Frontal cortex (tissue), 4 donors: ENCODE measurements at places on chromosomes 5 and 9. TPM values are rescaled to one million over a fixed set of nuclear protein-coding genes. Genes with fewer than 3 reads are reported as not detected.
A peak's percentile ranks its signal among the peaks of the same experiment; 100 is the strongest.

- no peak for DNase-seq
These were observed 212.4 kb downstream of the DTWD2 start for GRCh38 chr5:118775790-118776499.

- no peak for DNase-seq
These were observed 153.2 kb downstream of the COMMD10 start for GRCh38 chr5:116237917-116238500.

The PRKAA1 gene
- 61.1 TPM for total RNA-seq

DNA sequence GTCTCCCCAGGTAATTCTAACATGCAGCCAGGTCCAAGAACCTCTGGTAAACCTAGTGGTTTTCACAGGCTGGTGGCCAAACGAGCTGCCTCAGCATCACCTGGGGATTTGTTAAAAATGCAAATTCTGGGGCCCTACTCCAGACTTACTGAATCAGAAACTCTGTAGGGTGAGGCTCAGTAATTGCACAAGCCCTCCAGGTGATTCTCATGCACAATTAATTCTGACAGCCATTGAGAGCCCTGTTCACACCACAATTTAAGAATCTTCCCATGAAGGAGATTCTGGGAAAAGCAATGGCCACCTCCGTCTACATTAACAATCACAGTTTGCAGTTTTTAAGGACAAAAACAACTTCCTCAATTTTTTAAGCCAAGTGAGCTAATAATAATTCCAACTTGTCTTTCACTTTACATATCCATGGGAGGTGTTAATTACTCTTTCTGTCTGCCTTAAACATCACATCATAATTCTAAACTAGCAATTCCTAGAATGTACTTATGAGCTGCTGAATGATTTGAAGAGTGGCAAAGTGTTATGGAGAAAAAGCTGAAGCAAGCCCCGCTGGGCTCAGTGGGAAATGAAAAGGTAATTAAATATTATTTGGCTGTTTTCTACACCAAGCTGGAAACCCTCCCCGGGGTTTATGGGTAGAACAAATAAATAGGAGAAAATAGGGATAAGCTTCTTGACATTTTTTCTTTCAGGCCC, 70.0 kb downstream of the GLDC start:
- no peak for DNase-seq

DNA sequence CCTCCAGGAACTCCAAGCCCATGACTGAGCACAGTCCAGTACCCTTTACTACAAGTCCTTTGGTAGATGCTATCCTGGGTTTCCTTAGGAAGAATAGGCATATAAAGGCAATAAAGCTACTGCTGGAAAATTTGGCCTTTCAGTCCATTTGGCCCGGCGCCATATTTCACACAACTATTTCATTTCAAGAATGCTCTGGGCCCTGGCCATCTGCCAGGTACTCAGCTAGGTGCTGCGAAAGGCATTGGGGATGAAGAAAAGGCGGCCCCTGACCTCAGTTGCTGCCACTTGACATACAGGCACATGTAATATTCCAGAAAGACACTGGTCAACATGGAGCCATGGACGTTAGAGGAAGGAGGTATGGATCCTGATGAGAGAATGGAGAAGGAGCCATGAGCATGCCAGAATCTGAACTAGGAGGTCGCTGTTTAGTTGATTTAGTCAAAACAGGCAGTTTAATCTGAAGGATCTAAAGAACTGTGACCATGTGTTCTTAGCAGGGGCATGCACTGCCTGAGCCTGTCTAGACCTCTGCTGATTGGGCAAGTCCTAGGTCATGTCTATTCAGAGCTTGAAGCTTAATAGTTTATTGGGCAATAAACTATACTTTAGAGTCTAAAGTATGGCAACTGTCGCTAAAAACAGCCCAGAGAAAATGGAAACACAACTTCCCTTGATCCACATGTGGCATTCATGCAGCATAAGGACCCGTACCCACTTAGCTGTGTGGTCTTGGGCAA, 149.3 kb downstream of the MELK start:
- DNase-seq = no peak

The ARHGAP26 gene
- total RNA-seq = 7.3 TPM

DNA sequence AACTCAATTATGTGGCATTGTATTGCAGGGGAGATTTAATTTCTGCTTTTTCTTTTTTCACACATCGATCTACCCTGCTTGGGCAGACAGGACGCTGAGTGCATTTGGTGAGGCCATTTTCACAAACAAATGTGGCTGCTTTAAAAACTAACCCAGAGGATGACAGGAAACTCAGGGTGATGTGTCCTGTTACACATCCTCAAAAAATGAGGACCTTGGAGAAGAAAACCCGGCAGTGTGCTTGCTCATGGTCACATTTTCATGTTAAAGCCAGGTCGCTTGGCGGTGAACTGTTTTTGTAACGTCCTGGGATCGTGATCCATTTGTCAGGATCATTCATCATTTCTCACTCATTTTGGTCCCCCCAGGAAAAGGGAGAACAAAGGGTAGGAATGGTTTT, 478.3 kb upstream of the ADAMTS16 start:
- DNase-seq = no peak

- no peak for DNase-seq
These were observed 28.3 kb upstream of the TTLL11 start for GRCh38 chr9:122121391-122121790.

- DNase-seq = no peak
These were observed 41.2 kb downstream of the PDCD1LG2 start for GRCh38 chr9:5551368-5552150.

DNA sequence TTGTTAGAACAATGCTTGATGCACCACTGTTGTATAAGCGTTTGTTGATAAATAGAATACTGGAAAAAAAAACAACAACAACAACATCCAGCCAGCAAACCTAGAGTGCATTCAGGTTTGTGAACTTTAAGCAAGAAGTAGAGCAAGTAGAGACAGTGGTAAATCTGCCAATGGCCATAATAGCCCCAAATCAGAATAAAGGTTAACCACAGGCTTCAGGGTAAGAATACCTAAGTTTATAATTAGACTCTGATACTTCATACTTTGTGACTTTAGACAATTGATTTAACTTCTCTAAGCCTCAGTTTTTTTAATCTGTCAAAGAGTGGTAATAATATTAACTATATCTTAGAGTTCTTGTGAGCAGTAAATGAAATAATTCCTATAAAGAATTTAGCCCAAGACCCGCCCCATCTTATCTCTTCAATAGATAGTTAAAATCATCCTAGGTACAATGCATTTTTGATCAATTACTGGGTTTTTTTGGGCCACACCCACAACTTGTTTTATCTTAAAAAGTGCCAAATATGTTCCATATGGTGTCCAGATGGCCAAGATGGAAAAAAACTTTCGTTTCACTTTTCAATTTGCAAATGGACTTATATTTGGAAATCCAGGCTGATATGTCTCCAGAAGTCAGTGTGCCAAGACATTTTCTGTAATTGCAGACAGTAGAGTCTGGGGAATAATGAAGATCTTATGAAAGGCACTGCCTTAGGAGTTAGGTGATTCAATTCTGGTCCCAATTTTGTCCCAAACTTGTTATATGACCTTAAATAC, 24.5 kb upstream of the DPYSL3 start:
- DNase-seq = no peak

The AK3 gene
- total RNA-seq = 26.9 TPM

- DNase-seq = no peak
These were observed 476 bp upstream of the DTWD2 start for GRCh38 chr5:118988866-118989180.

The PDE6A gene
- not detected for total RNA-seq

DNA sequence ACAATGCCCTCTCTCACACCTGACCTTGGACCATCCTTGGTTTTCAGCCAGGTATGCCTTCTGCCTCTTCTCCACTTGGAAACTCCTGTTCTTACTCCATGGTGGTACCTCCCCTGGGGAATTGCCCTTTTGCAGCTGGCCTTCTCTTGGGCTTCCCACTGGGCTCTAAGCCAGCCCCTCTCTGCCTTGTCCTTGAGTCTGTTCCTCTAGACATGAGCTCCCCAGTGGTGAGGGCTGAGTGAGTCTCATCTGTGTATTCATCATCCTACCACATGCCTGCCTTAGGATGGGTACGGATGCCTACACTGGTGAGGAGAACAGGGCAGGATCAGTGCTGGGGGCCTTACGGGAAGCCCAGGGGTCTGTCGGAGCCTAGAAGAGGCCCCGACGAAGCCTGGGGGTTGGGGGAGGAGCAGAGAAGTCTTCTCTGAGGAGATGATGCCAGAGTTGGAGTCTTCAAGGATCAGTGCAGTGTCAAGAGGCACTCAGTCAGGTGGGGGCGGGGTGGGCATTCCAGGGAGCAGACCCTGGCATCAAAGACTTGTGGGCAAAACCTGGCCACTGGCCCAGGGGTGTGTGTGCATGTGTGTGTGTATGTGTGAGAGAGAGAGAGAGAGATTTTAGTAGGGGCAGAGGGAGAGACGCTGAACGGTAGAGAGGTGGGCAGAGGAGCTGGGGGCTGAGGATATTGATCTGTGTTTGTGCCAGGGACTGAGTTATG, 5.2 kb upstream of the CRB2 start:
- DNase-seq = no peak

The GM2A gene
- total RNA-seq = 7.3 TPM

The SH2D3C gene
- total RNA-seq = 6.1 TPM

DNA sequence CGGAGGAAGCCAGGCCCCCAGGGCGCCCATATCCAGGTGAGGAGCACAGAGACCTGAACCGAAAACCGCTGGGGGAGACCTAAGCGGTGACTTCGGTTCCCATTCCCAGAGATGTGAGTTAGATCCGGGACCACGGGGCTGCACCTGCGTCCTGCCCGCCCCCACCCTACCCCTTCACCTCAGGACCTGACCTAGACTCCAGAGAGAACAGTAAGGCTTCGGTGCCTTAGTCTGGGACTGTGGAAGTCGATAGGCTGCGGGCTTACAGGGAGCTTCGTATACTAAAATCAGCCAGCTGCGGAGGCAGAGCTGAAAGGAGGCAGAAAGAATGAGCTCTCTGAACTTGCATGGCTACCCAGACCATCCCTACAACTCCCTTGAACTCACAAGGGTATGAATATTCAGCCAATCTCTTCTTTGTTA, 518 bp upstream of the FAM13B start:
- DNase-seq = no peak

DNA sequence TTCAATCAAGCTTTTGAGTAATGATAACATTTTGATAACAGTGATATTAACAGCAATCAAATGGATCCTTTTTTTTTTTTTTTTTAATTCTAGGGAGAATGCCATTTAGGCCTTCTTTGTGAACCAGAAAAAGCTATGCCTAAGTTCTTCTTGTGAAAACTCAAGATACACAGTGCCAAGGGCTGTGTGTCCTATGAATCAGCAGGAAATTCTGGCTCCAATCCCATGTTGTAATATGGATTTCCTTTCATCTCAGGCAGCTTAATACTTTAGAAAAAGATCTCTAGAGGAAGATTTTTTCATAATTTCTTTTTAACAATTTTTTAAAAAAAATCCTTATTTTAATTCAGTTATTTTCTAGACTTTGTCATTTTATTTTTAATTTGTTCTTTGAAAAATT, 96.1 kb downstream of the NUDT12 start:
- DNase-seq = no peak

DNA sequence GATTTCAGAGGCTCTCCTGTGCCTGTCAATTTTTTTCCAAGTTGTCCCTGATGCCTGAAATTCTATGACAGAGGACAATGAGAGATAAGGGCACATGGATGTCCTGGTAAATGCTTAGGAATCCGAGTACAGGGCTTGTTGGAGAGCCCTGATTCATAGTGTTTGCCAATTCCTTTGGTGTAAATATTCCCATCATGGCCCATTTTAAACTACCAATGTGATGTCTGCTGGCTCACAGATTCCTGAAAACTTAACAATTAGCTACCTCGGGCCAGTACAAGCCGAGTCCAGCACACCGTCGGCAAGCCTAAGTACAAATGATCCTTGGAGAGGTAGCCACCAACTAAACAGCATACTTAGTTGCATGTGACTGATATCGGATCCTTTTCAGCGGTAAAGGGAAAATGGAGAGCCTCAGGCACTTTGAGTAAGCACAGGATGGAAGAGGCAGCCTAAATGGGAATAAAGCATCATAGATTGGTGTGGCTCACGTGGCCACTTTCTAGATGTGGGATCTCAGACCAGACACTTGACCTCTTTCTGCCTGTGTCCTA, 3.6 kb downstream of the ITK start:
- no peak for DNase-seq

The TAF11L14 gene
- not detected for total RNA-seq

- DNase-seq = no peak
These were observed 9.9 kb downstream of the SLC6A3 start for GRCh38 chr5:1435369-1435768.

DNA sequence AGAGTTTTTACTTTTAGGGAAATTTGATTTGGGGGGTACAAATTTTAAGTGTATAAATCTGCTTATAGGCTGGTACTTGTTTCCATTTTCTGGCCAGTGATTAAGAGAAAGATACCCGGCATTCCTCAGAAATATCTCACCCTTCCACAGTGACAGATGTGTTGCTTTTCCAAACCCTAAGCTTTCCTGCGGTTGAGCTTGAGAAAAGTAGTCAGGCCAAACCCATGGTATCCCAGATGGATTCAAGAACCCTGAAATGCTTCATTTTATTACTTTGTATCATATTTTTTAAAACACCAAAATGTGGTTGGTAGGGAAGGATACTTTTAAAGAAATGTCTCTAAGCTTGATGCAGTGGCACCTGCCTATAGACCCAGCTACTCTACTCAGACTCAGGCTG, 23.5 kb downstream of the SPTAN1 start:
- no peak for DNase-seq

DNA sequence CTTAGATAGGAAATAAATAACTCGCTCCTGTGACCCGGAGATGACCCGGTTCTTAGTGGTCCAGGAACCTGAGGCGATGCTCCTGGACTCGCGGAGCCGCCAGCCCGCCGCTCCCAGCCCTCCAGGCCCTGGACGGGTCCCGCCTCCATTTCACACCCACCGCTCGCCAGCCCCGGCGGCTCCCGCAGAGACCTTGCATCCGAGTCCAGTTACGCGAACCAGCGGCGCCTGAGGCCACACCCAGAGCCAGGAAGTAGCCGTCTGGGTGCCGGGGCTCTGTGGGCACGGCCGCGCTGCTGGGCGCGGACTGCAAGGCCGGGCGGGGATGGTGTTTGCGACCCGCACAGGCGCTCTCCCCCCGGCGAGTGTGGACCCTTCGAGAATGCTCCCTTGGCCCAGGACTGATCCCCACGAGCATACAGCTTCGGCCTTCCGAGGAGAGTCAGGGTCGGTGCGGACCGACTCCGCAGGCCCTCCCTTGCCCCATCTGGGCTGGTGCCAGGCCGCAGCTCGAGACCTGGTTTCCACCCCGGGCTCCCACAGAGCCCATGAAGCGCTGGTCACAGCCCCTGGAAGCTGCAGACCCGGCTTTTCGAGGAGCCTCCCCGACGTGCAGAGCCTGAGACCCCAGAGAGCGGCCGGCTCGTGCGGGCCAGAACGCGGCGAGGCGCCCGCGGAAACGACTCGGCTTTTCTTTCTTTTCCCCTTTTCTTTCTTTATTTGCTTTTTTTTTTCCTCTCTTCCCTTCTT, 5.2 kb upstream of the BARX1 start:
- DNase-seq = peak; percentile 24

GRCh38 chr9:137303151-137303892, 1.3 kb upstream of the NRARP start:
- no peak for DNase-seq

The DNAH5 gene
- 3.7 TPM for total RNA-seq

The RANBP6 gene
- total RNA-seq = 79.9 TPM

DNA sequence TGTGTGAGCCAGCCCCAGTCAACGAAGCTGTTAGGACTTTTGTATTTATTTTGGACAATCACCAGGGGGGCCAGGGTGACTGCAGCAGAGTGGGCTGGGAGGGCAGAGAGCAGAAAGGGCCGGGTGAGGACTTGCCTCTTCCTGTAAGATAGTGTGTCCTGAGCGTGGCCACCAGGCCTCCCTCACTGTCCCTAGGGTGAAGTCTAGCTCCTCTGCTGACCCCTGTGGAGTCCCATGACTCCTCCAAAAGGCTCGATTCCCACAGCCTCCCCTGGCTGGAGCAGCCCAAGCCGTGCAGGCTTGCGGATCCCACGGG, 147.8 kb downstream of the RXRA start:
- DNase-seq = no peak

The PCDHAC1 gene
- total RNA-seq = 76.2 TPM
